ENCODE measurements at places on chromosomes 1 and 21. TPM values are rescaled to one million over a fixed set of nuclear protein-coding genes. Genes with fewer than 3 reads are reported as not detected.

Gene FAM43B
- not detected for total RNA-seq

Gene HES3
- not detected for total RNA-seq

Gene CFAP57
- total RNA-seq: 0.26 TPM

Gene AADACL3
- total RNA-seq: not detected

Gene XCL1
- total RNA-seq: not detected

Gene GCSAML
- not detected for total RNA-seq

Gene CFHR4
- total RNA-seq: not detected

Gene LZIC
- 21.3 TPM for total RNA-seq

Gene YBX1
- total RNA-seq: 1,126 TPM

Gene ANGEL2
- total RNA-seq: 41.4 TPM
